CD4-positive, alpha-beta T cell treated with Interleukin-17A for 1 hour (primary cell): ENCODE measurements at places on chromosomes 7 and 10.
A peak's percentile ranks its signal among the peaks of the same experiment; 100 is the strongest.

GRCh38 chr7:2072042-2072441 is 160.7 kb downstream of the MAD1L1 start:
- no peak for DNase-seq

GRCh38 chr7:85516675-85517074 is 329.8 kb upstream of the SEMA3D start:
- no peak for DNase-seq

DNA sequence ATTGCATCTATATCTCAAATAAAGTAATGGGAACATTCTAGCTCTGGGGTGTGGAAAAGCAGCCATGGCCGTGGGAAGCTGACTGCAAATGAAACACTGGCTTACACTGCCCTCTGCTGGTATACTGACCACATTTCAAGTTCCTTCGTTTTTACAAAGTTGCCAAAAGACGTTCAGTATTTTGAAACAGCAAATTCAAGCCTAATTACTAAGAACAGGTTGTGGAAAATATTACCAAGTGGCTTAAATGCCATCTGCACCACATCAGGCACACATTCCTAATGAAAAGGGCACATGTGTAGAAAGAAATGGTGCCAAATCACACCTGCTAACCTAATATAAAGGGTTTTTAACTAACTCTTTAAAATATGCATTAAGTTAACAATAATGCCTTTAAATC is 83.9 kb downstream of the JAZF1 start:
- peak; percentile 60 for DNase-seq

- DNase-seq = no peak
These were observed 197.1 kb upstream of the STK17A start for GRCh38 chr7:43385856-43386255.

DNA sequence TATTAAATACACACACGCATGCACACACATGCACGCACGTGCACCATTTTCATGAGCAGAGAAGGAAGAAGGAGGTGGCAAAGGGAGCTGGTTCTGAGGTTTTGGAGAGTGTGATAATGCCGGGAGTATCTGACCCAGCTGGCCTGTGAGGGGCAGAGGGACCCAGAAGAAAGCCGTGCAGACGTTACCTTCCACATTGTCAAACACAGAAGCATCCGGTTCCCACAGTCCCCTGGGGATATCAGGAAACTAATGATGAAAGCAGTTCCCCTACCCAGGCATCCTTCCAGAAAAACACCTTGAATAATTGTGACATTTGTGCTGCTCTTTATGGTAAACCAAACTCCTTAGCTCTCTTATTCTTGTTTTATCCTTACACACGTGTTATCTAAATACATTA is 85.7 kb upstream of the FAM180A start:
- DNase-seq = no peak

DNA sequence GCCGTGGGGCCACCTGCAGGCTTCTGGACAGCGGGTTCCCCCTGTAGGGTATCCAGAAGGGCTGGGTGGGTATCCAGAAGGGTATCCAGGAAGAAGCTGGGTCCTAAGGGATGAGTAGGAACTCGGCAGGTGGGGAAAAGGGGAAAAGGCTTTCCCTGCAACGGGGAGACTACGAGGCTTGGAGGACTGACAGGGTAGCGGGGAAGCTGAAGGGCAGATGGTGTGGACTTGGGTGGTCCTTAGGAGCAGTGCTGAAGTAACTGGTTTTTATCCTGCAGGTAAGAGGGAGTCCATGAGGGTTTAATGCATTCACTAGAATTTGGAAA is 525 bp downstream of the UBE2D4 start:
- DNase-seq = no peak
